Stimulated activated CD4-positive, alpha-beta T cell treated with anti-CD3 and anti-CD28 coated beads, Interleukin-2, amount 100 ng/mL, for 4 hours (primary cell): ENCODE measurements at places on chromosomes 1 and 21.

GRCh38 chr1:18928406-18928805 is 26.1 kb upstream of the ALDH4A1 start:
- no peak for DNase-seq

GRCh38 chr1:50208315-50208714 is 99.6 kb downstream of the ELAVL4 start:
- no peak for DNase-seq

DNA sequence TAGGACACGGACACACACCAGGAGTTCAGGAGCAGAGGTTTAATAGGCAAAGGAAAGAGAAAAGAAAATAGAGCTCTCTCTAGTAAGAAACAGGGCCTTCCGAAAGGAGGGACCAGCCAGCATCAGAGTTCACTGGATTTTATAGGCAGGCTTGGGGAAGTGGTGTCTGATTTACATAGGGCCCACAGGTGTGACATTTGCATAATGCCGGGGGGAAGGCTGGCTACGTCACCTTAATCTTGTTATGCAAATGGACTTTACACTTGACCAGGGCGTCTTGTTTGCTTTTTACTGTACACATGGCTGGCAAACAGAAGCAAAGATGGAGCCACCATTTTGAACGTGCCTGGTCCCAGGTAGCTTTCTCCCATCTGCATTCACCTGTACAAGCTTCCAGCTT is at the start of gene OR14A16:
Gene OR14A16, minus strand, starts transcription at position 97 of the 400 bp plus-strand sequence. CDS start 8,390 bp downstream, outside the sequence.
- DNase-seq: no peak

DNA sequence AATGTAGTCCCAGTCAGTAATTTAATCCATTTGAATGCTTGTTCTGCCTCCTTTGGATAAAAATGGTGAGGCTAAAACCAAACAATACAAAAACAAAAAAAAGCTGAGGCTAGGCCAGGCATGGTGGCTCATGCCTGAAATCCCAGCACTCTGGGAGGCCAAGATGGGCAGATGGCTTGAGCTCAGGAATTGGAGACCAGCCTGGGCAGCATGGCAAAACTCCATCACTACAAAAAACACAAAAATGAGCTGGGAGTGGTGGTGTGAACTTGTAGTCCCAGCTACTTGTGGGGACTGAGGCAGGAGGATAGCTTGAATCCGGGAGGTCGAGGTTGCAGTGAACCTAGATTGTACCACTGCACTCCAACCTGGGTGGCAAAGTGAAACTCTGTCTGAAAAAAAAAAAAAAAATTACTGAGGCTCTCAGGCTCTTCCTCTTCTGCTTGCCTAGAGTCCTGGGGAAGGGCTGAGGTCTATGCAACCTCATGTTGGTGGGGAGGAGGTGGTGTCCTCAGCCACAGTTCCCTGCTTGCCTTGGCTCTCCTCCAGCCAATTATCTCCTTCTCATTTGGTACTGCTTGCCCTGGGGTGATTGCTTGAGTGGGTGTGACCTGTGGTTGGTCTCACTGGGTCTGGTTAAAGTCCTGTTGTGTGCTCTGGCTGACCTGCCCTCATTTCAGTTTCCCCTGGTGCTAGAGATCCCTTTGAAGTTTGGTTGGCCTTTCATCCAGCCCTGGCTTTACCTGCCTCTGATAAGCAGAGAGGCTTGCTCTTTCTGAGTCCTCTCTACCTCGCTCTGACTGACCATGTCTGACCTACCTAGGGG is 20.9 kb downstream of the S1PR1 start:
- DNase-seq: no peak

DNA sequence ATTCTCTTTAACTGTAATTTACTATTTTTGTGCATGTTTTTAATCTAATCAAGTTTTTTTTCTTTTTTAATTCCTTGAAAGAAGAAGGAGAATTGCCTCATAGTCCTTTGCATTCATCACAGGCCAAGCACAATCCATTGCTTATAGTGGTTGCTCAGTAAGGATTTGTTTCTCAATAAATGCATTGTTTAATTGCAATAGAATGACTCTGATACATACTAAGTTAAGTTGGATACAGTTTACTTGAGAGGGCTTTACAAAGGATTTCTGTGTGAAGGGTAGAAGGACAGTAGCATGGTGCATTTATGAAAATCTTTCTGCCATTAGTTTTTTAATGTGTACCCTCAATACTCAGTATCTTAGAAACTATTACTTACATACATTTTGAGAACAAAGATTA is 186.2 kb downstream of the LRRIQ3 start:
- no peak for DNase-seq

GRCh38 chr1:174005032-174005431 is 17.1 kb downstream of the RC3H1 start:
- no peak for DNase-seq

GRCh38 chr1:231091831-231092301 is 51.8 kb upstream of the FAM89A start:
- DNase-seq: no peak

GRCh38 chr1:42955311-42956063 is 3.2 kb downstream of the SLC2A1 start:
- no peak for DNase-seq

DNA sequence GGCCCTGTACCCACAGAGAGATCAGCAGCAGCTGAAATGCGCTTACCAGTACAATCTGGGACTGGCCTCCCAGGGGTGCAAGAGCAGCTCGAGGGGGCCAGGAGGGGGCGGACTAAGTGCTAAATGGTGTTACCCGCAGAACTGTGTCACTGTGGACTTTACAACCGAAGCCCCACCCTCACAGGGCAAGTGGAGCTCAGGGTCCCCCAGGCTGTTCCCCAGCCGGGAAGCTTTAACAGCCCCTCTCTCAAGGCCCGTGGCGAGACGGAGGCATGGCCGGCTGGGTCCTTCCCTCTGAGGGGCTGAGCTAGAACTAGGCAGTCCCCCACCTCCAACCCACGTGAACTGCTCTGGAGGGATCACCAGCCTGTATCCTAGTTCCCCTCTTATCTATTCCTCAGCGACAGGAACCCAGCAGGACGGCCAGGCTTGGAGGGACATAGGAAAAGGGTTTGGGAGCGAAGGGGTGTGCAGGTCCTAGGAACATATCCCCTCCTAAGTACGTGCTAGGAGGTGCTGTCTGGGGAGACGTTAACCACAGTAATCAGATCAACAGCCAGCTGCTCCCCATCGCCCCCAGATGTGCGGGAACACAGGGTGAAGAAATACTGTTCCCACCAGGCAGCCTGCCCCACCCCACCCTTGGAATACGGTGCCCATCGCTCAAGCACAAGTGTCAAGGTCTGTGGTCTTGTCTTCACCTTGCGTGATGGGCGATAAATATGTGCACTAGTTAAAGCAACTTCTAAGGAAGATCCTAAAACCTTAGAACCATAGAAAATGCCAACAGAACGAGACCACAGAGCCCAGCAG is 24.4 kb downstream of the ZBTB17 start:
- no peak for DNase-seq

GRCh38 chr1:116684575-116684974 is 17.0 kb upstream of the IGSF3 start:
- no peak for DNase-seq

- DNase-seq: no peak
Measured at GRCh38 chr1:230138561-230139239, 71.7 kb downstream of the GALNT2 start.

DNA sequence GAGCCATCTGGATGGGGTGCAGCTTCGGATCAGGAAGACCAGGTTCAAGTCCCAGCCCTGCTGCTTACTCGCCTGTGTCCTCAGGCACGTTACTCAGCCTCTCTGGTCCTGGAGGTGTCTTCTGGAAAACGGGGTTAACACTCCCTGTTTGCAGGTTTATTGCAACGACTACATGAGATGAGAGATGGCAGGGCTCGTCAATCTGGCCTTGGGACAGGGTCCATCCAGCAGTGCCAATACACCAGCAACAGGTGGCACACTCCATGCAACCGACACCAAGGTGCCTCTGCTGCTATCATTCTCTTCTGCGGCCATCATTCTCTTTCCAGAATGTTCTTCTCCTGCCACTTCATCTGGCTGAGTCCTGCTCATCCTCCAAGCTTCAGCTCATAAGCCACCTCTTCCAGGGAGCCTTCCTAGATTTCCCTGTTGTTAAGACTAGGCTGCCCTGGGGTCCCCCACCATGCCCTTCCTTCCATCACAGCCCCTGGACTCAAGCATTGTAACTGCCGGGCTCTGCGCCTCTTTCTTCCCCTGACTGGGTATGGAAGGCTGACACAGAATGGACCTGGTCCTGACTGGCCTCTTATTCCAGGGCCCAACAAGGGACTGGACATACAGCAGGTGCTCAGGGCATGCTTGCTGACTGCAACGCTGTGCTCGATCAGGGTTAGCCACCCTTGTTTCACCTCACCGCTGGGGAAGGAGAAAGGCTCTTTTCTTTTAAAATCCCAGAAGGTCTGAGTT is 87.4 kb downstream of the DMRTB1 start:
- DNase-seq: no peak

- no peak for DNase-seq
Measured at GRCh38 chr1:28796352-28797211, 15.4 kb upstream of the OPRD1 start.

DNA sequence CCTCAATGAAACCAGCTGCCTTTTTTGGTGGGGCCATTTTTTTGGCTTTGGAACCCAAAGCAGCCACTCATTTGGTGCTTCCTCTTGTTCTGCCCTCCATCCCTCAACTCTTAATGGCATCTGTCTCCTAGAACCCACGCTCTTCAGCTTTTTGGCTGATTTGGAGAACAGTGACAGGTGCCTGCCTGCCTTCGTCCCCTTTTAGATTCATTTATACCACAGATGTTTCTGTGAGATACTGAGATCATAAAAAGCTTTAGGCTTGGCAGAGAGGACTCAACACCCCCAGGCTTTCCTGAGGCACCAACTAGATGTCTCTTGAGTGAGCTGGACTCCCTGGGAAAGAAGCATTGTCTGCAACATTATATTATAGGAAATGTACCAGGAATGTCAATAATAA is 20.4 kb upstream of the YTHDF2 start:
- DNase-seq: no peak

GRCh38 chr1:156863631-156864030 is 3.0 kb downstream of the NTRK1 start:
- no peak for DNase-seq

GRCh38 chr1:154348429-154349076 is 23.2 kb downstream of the ATP8B2 start:
- DNase-seq: no peak

DNA sequence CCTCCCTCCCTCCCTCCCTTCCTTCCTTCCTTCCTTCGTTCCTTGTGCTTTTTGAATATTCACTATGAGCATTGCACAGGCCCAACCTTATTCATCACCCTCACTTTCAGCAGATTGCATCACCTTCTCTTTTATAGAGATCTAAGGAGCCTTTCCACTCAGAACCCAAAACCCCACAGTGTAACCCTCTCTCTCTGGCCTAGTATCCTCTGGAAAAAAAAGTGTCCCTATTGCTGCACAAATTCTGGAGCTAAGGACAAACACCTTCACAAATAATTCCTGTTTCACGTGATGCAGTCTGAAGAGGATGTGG is 25.6 kb downstream of the OR10J5 start:
- no peak for DNase-seq

DNA sequence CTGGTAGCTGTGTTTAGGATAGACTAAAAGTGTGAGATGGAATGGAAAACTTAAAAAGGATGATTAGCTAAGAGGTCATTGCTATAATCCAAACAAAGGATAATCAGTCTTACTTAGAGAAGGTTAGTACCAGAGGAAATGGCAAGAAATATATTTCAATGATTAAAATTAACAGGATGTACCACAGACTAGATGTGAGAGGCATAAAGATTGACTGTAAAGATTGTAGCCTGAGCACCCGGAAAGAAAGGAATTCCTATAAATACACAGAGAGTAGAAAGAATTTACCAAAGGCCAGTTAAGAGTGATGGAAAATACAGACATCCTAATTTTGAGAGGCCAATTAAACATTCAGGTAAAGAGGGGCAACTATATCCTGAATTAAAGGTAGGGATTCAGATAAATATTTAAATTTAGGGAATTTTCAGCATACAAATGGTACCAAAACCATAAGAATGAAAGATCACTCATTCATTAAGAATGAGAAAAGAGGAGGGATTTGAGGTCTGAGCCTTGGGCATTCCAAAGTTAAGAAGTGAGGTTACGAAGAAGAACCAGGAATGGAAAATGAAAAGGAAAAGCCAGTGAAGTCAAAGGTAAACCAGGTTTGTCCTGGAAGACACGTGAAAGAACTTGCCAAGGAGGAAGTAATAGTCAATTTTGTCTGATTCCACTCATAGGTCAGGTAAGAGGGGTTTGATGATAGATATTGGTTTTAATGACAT is 46.4 kb upstream of the RGS1 start:
- no peak for DNase-seq

- no peak for DNase-seq
Measured at GRCh38 chr1:156167536-156167935, 14.2 kb downstream of the SEMA4A start.

DNA sequence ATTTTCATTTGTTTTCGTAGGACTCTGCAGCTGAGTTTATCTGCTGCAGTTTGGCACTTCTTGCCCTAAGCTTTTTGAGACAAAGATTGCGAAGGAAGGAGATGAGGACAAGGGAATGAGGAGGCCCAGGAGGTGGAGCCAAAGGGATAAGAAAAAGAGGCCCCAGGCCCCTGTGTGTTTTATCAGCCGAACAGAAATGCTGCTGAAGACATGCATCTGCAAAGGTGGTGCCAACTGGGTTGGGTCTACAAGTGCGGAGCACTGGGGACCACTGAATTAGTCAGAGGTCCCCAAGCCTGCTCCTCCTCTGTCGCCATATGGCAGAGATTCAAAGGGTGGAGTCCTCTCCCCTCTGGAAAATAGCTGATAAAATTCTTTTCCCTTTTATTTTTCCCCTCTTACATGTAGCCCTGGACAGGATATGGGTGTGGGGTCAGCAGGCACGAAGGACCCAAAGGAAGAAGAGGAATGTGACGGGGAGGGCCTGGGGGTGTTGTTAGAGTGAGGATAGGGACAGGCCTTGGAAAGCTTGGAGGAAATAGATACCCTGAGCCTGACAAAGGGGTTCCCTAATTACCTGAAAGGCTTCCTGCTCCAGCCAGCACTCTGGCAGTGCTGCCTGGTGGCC is 2.7 kb downstream of the CD34 start:
- no peak for DNase-seq

DNA sequence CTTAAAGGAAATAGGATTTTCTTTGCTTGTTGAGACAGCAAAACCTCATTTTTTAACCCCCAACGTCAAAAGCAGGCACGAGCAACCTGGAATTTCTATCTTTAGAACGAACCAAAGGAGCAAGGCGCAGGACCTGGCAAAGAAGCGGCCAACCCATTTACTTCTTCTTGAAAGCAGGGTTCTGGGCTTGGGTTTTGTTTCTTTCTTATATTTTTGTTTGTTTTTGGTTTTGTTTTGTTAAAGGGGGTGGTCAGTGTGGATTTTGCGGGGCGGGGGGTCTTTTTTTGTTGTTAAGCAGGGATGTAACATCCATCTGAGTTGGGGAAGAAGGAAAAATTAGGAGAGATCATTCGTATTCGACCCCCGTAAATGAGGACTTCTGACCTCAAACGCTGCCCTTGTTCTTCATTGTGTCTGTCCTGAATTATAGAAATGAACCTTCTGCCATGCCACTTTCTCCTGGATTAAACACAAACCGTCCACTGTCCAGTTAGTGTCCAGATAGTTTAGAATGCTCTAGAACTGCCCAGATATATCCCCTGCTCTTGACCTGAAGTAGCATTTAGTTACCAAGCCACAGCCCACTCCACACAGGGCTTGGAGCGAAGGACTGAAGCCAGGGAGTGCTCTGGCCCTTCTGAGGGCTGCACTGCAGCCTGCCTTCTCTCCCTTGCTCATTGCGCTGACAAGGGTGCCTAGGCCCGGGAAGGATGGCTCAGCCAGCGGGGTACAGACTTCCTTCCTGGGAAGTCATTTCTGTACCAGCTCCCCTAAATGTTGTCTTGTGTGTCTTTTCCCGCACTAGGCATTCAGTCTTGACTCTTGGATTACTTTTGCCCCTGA is 909 bp upstream of the APP start:
- DNase-seq: no peak
